ENCODE measurements at places on chromosomes 6 and 20.

DNA sequence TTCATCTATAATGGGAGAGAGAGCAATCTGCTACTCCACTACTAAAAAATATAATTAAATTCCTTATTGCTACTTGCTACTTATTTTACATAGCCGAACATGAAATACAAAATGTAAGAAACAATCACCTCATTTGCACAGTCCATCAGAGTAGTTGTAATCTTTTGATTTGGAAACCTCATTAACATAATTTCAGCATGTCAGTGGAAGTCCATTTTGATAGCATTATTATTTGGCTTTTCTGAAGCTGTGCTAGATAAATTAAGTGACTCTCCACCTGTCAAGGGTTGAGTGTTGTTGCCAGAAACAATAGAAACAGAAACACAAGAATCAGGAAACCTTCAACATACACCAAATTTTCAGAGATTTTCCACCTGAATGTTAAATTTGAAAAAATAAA is 250.0 kb downstream of the RFPL4B start:
- no peak for DNase-seq

DNA sequence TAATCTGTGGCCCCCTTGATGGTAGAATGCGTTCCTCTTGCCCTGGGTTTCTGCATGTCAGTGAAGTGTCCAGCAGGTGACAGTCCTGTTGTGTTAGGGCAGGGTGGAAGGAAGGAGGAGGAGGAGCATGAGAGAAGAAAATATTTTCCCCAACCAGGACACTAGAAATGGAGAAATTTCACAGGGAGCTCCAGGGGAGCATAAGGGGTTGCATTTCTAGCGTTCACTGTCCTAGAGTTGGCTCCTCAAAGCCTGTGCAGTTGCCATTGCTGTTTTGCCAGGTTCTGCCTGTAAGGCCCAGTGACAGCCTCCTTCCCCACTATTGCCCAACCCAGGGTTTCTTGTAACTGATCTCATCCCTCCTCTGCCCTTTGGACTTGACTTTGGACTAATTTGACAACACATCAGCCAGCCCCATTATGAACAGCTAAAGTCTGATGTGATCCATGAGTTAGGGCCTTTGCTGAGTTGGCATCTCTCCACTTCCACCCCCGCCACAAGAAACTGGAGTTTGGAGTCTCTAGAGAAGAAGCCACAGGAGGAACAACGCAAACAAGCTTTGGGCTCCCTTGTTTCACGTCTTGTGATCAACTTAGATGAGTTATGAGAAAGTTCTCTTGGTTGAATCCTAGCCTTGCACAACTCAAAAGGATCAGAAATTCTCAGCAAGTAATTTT is 14.0 kb upstream of the FAM50B start:
- DNase-seq = no peak

- DNase-seq = no peak
These were observed 50.1 kb upstream of the EDN3 start for GRCh38 chr20:59250293-59250692.

DNA sequence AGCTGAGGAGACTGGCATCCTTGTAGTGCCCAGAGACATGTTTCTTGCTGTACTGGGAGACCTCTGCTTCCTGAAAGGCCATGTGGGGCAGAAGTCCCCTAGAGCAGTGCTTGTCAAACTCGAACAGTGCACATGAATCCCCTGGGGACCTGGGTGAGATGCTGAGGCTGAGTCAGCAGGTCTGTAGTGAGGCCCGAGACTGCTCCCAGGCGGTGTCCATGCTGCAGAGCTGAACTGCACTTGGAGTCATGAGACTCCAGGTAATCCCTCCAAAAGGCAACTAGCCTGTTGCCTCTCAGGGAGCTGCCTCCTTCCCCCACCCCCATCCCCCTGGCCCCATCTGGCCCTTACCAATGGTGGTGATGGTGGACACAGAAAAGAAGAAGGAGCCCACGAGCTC is 3.7 kb downstream of the KCNK17 start:
- no peak for DNase-seq

All from H1 (cell line).